ENCODE measurements at places on chromosomes 13 and 19.

- DNase-seq, result peak; percentile 47
These were observed 14.9 kb downstream of the ZIC5 start for GRCh38 chr13:99956473-99957349.

DNA sequence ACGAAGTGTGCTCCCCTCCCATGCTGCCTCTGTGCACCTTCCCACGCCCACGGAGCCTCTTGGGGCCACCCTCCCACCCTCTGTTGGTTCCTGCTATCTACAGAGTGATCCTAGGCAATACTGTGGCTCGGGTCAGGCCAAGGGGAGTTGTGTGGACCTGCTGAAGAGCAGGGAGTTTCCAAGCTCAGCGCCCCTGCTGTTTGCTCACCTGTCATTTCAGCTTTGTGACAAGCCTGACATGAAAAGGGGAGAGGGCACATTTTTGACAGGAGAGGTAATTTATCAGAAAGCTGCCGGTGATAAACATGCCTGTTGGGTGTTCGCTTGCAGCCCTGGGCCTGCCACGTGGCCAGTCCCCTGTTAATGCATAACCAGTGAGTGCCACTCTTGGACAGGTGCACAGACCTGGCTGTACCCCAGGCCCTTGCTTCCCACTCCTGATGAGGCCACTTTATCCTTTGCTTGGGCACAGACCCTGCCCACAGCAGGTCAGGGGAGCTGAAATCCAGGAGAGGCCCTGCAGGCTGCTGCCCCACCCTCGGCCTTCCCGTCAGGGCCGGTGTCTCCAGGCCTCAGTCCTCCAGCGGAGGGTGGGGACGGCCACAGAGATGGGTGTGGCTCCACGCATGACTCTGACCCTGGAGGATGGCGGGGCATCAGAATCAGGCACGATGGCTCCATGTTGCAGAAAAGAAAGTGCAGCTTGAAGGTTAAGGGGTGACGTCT, 201.5 kb upstream of the GPR12 start:
- no peak for DNase-seq

- peak; percentile 51 for DNase-seq
These were observed 652 bp downstream of the POU4F1 start for GRCh38 chr13:78602561-78603239.

DNA sequence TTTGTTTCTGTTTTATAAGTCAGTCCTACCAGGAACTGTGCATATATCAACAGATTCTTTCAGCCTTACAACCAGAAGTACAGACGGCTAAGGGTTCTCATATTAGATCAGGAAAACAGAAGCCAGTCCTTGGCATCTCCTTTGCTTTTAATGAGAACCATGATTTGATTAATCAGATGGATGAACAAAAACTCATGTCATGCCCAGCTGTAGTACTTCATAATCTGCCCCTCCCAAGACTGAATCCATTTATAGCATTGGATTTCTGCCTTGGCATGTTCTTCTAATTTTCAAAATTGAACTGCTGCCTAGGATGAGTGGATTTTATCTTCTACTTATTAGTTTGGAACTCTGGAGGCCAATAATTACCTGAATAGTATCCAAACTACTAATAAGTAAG, 617.2 kb downstream of the SLITRK5 start:
- no peak for DNase-seq

DNA sequence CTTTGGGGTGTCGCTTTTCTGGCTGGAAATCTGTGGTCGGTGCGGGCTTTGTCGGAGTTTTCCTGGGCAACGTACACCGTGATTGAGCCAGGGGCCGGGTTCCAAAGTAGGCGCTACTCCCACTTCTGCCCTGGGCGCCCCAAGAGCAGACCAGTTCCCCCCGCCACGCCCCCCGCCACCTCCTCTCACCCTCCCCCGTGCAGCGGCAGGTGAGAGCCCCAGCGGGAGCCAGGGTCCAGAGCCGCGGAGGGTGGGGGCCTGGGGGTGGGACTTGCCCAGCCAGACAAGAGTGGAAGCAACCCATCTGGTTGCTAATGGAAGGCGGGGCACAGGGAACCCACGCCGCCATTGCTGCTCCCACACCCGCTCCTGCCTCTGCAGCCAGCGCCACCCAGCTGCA, 2195.9 kb downstream of the PCDH9 start:
- no peak for DNase-seq

GRCh38 chr13:41426047-41426446, 31.3 kb upstream of the RGCC start:
- no peak for DNase-seq

- DNase-seq, result no peak
These were observed 10.1 kb upstream of the GTF2F1 start for GRCh38 chr19:6402837-6403608.

- DNase-seq, result no peak
These were observed 48.7 kb downstream of the LYL1 start for GRCh38 chr19:13053761-13054625.

GRCh38 chr19:19477705-19478383, 37.5 kb downstream of the TSSK6 start:
- no peak for DNase-seq

- DNase-seq, result no peak
These were observed 1065.8 kb upstream of the SPRY2 start for GRCh38 chr13:81406639-81407292.

DNA sequence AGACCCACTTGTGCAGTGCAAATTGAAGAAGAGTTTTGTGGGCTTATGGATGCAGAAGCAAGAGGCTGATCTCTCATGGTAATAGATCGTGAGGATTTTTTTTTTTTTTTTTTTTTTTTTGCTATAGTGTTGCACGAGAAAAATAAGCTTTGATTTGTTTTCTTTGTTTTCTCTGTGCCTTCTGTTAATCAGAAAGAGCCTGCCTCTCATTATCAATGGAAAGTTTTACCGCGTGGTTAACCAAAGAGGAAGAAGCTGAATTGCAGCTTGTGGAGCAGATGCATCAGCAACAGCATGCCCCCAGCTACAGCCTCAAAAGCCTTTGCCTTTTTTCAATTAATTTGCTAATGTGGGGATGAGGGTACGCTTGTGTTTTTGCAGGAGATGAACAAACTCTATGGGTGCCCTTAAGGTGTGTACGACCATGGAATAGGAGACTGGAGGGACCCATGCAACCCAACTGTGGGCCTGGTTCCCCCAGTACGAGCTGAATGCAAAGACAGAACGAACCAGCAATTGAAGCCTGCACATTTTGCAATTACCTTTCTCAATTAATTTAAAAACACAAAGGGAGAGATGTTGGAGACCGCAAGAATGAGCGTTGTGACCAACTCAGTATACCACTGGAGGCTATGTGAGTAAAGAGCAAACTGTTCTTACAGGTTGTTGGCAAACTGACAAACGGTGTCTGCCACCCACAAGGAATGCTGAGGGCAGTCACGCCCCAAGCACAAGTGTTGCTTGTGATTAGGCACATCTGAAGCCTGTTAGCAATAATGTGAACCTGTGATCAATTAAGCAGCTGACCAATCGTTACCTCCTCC, 58.6 kb upstream of the SPRY2 start:
- no peak for DNase-seq

DNA sequence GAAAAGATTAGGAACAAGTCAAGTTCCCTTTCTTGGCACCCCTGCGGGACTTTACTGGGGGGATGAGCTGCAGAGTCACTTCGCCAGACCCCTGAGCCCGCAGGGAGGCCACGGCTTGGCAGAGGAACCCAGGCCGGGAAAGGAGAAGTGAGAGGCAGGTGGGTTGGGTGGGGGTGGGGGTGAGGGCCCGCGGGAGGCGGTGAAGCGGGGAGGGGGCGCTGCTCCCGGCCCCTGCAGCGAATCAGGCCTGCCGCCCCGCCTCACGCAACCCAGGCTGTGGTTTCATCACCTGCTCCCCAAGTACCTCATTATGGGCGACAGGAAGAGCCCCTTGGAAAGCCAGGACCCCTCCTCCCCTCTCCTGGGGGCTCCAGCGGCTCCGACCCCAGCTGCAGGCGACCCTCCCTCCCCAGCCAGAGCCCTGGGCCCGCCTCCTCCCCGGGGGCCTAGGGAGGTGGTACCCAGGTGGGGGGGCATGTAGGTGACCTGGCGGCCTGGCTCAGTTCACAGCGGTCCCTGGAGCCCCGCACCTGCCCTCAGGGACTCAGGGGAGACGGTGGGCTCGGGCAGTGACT, 9.5 kb downstream of the MEF2B start:
- DNase-seq, result peak; percentile 79

DNA sequence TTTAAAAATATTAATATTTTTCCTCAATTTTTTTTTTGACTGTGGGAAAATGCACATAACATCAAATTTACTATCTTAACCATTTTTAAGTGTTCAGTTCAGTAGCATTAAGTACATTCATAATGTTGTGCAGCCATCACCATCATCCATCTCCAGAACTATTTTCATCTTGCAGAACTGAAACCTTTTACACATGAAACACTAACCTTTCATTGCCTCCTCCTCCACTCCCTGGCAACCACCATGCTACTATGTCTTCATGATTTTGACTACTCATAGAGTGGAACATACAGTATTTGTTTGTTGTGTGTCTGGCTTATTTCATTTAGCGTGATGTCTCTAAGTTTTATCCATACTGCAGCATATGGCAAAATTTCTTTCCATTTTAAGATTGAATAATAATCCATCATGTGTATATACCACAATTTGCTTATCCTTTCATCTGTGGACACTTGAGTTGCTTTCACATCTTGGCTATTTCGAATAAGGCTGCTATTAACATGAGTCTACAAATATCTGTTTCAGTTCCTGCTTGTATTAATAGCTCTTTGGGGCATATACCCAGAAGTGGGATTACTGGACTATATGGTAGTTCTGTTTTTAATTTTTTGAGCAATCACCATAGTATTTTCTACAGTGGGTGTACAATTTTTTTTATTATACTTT, 376.4 kb downstream of the MTUS2 start:
- DNase-seq, result peak; percentile 28

DNA sequence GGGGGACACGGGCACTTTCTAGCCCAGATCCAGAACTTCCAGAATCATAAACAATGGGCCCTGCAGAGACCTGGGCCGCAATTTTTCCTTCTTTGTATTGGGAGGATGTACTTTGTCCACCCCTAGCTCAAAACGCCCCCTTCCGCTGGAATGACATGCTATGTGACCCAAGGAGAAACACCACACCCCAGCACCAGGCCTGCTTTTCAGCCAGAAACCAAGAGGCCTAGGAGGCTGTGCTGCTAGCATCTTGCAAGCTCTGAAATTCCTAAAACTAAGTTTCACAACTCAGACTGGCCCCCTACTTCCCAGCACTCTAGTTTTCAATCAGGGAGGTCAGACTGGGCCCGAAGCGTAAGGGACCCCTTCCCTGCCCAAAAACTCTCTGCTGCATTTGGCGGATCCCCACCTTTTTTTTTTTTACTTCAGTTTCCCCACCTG, 538 bp downstream of the LSM4 start:
- DNase-seq, result peak; percentile 60

GRCh38 chr13:26053418-26053980, 1.7 kb upstream of the SHISA2 start:
- DNase-seq, result no peak

DNA sequence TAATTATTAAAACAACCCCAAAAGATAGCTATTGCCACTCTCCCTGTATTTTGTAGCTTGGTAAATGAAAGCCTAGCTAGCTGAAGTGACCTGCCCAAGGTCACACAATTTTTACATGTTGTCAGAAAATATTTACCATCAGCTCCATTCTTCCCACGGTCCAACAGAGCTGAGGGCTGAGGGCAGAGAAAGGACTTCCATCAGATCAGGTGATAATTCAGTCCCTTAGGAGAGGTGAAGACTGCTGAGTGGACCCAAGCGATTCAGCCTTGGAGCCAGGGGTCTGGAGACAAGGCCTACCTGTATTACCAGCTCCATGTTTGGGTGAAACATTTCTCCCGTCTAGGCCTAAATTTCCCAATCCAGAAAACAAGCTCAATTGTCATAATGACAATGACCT, 149.5 kb upstream of the TSHZ3 start:
- no peak for DNase-seq

- no peak for DNase-seq
These were observed 12.1 kb downstream of the UFM1 start for GRCh38 chr13:38361542-38362262.

GRCh38 chr13:30738526-30739236, 3.3 kb downstream of the ALOX5AP start:
- no peak for DNase-seq

DNA sequence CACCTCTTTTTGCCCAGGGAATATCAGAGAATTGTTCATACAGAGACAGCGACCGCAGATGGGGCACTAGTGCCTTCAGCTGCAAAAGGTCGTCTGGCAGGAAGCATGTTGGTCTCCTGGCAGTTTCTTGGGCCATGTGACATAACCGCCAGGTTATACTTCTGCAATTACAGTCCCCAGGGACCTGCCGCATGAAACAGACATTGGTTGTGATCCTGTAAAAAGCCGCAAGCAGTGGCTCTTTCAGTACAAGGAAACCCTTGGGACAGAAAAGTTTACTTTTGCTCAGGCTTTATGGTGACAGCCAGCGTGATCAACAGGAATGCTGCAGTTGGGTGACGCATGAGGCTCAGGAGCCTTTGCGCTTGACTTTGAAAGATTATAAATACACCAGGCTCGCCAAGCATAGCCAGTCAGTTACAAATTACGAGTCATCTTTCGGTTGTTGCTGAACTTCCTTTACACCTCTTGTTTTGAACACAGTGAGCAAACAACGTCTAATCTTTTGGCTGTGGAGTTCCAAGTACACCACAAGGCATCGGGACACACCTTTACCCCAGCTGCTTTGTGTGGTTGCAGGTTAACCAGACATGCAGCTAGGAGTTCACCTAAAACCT, 50.5 kb upstream of the UBE2L5 start:
- peak; percentile 71 for DNase-seq

DNA sequence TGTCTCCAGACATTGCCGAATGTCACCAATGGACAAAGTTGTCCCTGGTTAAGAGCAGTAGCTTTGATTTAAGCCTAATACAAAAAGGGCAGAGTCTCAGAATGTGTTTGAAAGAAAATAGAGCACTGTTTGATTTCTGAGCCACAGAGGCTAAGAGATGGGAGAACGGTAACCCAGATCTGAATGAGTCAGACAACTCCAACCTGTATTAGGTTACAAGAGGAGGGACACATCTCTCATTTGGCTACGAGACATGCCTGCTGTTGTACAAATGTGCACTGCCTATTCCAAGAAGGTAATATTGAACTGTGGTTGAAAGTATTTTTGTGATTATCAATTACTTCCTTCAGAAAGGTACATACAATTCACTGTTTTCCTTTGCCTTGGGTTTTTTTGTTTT, 4.9 kb upstream of the HSPH1 start:
- DNase-seq, result no peak

DNA sequence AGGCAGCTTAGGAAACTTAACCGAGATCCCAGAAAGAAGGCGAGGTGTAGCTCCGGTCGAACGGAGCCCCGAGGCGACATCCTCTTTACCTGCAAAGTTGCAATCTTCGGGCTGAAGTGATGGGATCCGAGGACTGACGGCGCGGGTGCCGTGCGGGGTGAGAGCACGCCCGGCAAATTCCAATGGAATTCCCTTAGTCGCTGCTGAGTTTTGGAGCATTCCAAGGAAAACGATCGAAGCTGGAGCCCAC, 141 bp downstream of the TRPC4 start:
- no peak for DNase-seq

DNA sequence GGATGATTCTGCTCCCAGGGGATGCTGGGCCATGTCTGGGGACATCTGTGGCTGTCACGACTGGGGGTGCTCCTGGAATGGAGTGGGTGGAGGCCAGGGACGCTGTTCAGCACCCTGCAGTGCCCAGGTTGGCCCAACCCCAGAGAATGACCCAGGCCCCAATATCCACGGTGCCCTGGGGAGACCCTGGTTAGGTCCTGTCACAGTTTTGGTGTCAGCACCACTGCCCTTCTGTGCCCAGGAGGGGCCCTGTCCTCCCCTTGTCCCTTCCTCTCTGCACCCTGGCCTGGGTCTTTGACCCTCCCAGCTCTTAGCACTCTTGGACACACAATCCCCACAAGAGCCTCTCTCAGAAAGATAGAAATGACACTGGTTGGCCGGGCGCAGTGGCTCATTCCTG, 85.3 kb downstream of the GADD45B start:
- no peak for DNase-seq

- DNase-seq, result no peak
These were observed 1.7 kb upstream of the MTMR6 start for GRCh38 chr13:25288966-25289365.
